Mammary epithelial cell (primary cell): ENCODE measurements at places on chromosomes 7 and 10. TPM values are rescaled to one million over a fixed set of nuclear protein-coding genes. Genes with fewer than 3 reads are reported as not detected.

ANKRD7 gene
- total RNA-seq, result 1.7 TPM

DNA sequence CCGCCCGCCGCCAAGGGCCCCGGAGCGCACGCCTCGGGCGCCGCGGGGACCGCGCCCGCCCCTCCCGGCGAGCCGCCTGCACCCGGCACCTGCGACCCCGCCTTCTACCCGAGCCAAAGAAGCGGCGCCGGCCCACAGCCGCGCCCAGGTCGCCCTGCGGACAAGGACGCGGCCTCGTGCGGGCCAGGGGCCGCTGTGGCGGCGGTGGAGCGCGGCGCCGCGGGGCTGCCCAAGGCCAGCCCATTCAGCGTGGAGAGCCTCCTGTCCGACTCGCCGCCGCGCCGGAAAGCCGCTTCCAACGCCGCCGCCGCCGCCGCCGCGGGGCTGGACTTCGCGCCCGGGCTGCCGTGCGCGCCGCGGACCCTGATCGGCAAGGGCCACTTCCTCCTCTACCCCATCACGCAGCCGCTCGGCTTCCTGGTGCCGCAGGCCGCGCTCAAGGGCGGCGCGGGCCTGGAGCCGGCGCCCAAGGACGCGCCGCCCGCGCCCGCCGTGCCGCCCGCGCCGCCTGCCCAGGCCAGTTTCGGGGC lies 3.5 kb downstream of the UNCX start:
- no peak for DNase-seq

DNA sequence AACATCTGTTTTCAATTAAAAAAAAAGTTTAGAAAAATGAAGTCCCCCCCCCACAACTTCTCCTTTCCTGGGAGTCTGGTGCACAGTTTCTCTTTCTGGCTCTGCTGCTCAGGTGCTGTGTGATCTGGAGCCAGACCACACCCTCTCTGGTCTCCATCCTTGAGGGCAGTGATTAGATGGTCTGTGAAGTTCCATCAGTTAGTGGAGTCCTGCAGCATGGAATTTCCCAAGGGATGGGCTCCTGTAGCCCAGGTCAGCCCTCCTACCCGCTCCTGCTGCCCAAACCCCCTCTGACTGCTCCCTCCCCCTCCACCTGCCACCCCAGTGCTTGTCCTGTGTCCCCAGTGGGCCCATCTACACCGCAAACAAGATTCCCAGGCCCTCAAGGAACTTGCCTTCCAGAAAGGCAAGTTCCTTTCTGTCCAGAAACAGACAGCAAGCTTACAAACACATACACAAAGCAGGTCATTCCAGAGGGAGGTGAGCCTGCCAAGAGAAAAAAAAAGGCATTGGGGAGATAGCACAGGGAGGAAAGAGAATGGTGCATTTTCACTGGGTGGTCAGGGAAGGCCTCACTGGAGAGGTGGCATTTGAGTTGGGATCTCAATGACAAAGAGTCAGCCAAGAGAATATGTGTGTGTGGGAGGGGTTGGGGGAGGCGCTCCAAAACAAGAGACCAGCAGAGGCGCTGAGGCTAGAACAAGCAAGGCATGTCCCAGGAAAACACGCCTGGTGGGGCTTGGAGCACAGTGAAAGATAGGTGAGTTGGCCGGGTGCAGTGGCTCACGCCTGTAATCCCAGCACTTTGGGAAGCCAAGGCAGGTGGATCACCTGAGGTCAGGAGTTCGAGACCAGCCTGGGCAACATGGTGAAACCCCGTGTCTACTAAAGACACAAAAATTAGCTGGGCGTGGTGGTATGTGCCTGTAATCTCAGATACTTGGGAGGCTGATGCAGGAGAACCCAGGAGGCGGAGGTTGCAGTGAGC lies 49.5 kb upstream of the SLC29A3 start:
- no peak for DNase-seq

GRCh38 chr7:157609932-157610640 lies 273.3 kb downstream of the DNAJB6 start:
- no peak for DNase-seq

- DNase-seq, result no peak
Measured at GRCh38 chr7:26625286-26625685, 239.1 kb downstream of the SKAP2 start.

GRCh38 chr10:3261921-3262320 lies 89.3 kb upstream of the PITRM1 start:
- no peak for DNase-seq
